Stimulated activated naive CD4-positive, alpha-beta T cell (primary cell): ENCODE measurements at places on chromosomes 11 and 22.

GRCh38 chr11:2581151-2581930 lies 118.5 kb downstream of the KCNQ1OT1 start:
- DNase-seq, result no peak

- DNase-seq, result no peak
Observed at GRCh38 chr11:46256540-46257001, 20.9 kb upstream of the CREB3L1 start.

- peak; percentile 50 for DNase-seq
Observed at GRCh38 chr11:6667733-6668374, 12.2 kb upstream of the DCHS1 start.

DNA sequence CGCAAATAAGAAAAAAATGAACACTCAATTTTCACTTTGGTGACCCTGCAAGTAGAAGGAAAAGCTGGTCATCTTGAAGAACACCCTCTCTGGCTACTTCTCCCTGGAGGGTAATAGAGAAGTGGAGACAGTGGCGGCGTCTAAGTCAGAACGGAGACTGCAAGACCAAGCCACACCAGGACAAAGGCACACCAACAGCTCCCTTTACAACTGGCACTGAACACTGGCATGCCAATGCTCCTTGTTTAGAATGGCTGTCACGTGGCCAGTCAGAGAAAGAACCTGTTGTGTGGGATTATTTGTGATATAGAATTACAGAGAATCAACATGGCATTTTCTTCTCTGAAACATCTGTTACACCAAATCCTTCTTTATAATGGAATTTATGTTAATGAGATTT lies 61.3 kb upstream of the YPEL1 start:
- DNase-seq, result no peak

GRCh38 chr11:116461789-116462188 lies 311.0 kb downstream of the BUD13 start:
- no peak for DNase-seq

GRCh38 chr11:19756675-19757475 lies 44.2 kb downstream of the NAV2 start:
- no peak for DNase-seq

- no peak for DNase-seq
Observed at GRCh38 chr11:78489184-78489583, 71.6 kb upstream of the GAB2 start.

DNA sequence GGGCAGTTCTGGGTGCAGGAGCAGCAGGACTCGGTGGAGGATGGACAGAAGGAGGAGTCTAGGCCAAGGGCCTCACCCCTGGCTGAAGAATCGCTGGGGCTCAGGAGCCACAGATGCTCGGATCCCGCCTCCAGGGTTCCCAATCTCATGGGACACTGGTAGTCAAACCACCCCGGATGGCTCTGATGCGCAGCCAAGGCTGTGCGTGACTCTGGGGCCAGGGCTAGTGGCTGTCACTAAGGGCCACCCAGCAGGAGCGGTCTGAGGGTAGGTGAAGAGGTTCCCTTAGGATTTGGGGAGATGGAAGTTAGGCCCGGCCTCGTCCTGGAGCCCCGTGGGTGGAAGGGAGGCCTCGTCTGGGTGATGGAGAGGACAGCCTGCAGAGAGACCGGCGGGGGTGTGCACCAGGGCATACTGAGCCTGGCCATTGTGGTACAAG lies 300.6 kb downstream of the TBC1D22A start:
- DNase-seq, result no peak

- no peak for DNase-seq
Observed at GRCh38 chr11:73454987-73455386, 78.8 kb downstream of the RELT start.
